Neuronal stem cell (in vitro differentiated cells): ENCODE measurements at places on chromosomes 4 and X.

DNA sequence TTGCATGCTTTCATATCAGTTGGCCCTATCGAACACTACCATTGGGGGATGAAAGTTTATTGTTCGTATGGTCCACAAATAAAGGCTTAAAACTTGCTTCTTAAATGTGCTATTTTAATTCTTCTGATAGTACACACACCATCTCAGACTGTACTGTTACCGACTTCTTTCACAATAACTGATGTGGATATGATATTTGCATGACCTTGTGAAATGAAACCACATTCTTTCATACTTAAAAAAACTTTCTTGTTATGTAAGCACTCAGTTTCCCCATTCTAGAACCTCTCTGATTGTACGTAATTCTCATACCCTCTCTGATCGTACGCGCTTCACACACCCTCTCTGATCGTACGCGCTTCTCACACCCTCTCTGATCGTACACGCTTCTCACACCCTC lies 12.0 kb upstream of the WDR19 start:
- DNase-seq, result no peak

DNA sequence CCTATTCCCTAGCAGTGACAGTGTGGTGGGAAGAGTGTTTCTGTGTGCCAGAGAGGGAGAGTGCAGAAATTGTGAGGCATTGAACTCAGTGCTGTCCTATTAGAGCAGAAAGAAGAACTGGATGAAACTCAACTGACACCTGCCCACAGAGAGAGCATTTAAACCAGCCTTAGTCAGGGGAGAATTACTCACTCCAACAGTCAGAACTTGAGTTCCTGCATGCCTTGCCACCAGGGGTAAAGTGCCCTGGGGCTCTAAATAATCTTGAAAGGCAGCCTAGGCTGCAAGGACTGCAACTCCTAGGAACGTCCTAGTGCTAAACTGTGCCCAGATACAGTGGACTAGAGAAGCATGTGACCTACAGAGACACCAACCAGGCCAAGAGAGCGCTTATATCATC lies 12.8 kb downstream of the CYSLTR1 start:
- DNase-seq, result no peak

GRCh38 chrX:141760761-141761160 lies 62.2 kb upstream of the SPANXD start:
- DNase-seq, result no peak

- DNase-seq, result no peak
These were observed 61.3 kb downstream of the AFAP1 start for GRCh38 chr4:7878323-7878722.

GRCh38 chr4:89403826-89404225 lies 96.2 kb upstream of the GPRIN3 start:
- no peak for DNase-seq
